ENCODE measurements at places on chromosomes 2 and 18.

DNA sequence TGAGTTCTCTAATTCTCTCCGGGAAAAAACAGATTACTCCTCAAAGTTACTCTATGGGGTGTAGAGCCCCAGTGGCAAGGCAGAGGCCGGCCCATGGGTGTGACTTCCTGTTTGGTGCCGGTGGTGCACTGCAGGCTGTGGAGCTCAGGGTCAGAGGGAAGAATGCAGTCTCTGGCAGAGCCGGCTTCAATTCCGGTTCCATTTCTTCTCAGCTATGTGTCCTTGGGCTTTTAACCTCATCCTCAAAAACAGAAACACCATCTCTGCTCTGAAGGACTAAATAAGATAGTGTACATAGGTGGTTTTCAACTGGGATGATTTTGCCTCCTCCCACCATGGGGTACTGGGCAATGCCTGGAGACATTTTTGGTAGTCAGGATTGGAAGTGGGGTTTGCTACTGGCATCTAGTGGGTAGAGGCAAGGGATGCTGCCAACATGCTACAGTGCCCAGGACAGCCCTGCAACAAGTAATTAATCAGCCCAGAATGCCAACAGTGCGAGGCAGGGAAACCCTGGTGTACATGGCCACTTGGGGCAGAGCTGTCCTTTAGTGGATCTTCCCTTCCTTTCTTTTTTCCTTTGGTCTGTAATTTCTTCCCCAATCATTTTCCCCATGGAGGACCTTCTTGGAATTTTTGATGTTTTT is 81.2 kb downstream of the INSIG2 start:
- DNase-seq = peak; percentile 5

DNA sequence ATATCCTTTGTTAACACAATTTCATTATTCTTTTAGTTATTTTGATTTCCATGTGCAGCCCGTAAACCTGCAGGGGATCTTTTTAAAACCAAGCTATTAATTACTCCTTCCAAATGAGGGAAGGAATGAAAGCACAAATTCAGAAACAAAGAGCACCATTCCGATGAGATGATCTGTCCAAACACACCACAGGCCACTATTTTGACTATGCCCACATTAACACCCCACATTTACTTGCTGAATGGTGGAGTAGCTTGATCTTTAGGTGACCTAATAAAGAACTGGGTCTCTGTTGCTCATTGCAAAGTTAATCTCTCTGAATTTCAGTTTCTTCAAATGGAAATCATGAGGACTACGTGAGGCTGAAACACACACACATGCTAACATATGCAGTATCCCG is 218.0 kb downstream of the IRS1 start:
- no peak for DNase-seq

- DNase-seq = no peak
Observed at GRCh38 chr18:48788373-48788772, 162.4 kb downstream of the SMAD7 start.

GRCh38 chr18:75854174-75854573 is 426.7 kb upstream of the SMIM21 start:
- DNase-seq = no peak

GRCh38 chr18:7941533-7941932 is 374.4 kb downstream of the PTPRM start:
- peak; percentile 66 for DNase-seq

- DNase-seq = no peak
Observed at GRCh38 chr2:138279871-138280270, 221.7 kb upstream of the SPOPL start.

GRCh38 chr18:2903006-2903405 is 56.2 kb downstream of the EMILIN2 start:
- DNase-seq = peak; percentile 15

DNA sequence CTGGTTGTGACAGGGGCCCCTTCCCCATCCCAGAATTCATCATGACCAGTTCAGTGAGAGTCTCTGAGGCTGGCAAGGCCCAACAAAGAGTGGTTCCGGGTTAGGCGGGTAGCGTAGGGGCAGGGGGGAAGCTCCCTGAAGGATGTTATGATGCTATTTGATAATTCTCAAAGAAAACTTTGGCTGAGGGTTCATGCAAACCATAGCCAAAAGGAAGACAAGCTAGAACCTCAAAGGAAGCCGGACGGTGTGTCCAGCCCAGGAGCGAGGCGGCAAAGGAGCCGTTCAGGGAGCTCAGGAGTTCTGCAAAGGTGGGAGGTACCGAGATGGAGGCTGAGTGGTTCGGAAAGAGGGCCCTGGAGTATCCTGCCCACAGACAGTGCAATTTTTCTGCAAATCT is 226.8 kb upstream of the RAB6C start:
- DNase-seq = no peak

- no peak for DNase-seq
Observed at GRCh38 chr2:193584522-193584938, 1389.8 kb upstream of the TMEFF2 start.

GRCh38 chr2:31270131-31270530 is 36.2 kb downstream of the EHD3 start:
- DNase-seq = no peak

DNA sequence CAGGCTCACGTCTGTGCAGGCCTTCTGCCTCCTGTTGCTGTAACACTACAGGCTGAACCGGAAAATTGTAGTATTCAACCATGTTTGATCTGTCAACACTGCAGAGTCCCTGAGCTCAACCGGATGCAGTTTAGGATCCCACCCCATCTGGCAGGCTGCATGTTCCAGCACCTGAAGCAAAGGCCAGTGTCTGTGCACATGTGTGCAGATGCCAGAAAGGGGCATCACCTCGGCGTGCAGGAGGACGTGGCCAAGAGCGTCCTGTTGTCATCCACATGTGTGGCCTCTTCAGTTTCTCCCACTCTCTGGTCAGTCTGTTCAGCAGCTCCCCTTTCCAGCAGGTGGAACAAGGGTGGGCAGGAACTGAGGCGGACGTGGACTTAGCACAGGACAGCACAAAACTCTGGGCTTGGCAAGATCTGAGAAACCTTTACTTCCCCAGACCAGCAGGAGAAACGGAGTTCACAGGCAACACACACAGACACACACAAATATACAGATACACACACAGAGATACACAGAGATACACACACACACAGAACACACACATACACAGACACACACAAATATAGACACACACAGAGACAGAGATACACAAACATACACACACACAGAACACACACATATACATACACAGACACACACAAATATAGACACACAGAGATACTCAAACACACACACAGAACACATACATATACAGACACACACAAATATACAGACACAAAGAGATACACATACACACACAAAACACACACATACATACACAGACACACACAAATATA is 111.3 kb downstream of the NDUFA10 start:
- no peak for DNase-seq

GRCh38 chr2:241959751-241960269 is 90.3 kb downstream of the RTP5 start:
- no peak for DNase-seq

- peak; percentile 88 for DNase-seq
Observed at GRCh38 chr2:28390241-28390745, 2.4 kb upstream of the FOSL2 start.

GRCh38 chr2:164009756-164010337 is 274.0 kb upstream of the FIGN start:
- DNase-seq = no peak

Measured in dermis blood vessel endothelial cell (primary cell).